Peyer's patch (tissue), 4 donors: ENCODE measurements at places on chromosomes 2 and 18. TPM values are rescaled to one million over a fixed set of nuclear protein-coding genes. Genes with fewer than 3 reads are reported as not detected.

GRCh38 chr18:9226463-9226862, 89.9 kb downstream of the ANKRD12 start:
- no peak for DNase-seq

- no peak for DNase-seq
Measured at GRCh38 chr2:11963966-11964365, 217.5 kb downstream of the LPIN1 start.

Gene HAT1
- 19.0 TPM for total RNA-seq

- DNase-seq = no peak
Measured at GRCh38 chr2:231016566-231017230, 20.6 kb upstream of the C2orf72 start.

DNA sequence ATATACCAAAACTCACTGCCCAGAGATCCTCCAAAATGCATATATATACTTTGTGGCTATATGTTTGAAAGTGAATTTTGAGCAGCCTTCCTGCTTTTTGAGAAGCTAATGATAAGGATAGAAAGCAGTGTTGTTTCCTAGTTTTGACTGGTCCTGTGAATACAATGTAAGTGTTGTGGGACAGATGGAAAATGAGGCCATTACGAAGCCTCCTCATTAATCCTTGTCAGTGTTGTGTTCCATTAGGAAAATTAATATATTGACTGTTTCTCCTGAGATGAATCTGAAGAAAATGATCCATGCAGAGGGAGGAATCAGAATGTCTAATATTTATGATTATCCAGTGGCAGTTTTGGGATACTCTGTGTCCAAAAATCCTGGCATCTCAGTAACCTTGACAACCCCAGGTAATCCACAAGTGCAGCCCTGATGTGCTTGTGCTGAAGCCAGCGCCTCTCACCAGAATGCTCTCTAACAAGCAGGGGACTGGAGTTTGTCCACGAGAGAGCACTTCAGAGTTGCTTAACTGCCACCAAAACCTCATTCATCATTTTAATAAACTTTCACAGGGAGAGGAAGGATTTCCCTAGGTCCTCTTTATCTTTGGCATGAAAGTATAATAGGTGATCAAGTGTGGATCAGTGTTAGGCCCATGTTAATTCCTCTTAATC, 418.6 kb downstream of the CMPK2 start:
- DNase-seq = no peak

Gene TRABD2A
- total RNA-seq = 53.6 TPM

DNA sequence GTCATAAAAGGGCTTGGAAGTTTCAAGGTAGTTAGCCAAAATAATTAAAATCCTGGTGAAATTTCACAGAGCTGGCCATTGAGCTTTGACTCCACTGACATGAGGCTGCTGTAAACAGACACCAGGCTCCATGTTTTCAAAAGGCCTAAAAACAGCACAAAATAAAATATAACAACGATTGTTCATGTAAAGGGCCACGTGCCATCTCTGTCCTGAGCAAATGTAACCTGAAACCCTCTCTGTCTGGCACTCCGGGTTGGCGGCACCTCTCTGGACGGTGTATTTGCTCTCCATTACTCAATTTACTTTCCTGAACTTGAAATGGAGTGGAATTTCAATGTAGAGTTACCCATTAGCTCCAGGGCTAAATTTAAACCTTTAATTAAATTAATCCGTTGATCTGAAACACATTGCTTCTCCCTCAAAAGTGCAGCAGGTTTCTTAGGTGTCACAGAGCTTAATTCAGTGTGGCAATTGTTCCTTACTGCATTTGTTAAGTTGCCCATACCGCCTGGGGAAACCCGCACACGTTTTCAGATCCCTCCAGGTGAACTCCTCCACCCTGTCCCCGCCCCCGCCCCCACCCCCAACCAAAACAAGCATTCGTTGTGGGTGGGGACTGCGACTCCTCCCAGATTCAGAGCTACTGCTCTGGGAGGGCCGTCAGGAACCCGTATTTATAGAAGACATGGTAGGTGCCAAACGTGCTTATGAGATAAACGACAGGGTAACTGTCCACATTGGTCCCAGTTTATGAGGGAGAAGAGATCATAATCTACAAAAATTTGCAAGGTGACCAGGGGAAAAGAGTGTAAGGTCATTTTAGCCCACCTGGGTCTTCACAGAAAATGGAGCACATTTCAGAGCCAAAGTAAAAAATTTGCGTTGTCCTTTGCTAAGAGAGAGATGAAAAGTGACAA, 1.2 kb upstream of the CABLES1 start:
- DNase-seq = peak; percentile 63

DNA sequence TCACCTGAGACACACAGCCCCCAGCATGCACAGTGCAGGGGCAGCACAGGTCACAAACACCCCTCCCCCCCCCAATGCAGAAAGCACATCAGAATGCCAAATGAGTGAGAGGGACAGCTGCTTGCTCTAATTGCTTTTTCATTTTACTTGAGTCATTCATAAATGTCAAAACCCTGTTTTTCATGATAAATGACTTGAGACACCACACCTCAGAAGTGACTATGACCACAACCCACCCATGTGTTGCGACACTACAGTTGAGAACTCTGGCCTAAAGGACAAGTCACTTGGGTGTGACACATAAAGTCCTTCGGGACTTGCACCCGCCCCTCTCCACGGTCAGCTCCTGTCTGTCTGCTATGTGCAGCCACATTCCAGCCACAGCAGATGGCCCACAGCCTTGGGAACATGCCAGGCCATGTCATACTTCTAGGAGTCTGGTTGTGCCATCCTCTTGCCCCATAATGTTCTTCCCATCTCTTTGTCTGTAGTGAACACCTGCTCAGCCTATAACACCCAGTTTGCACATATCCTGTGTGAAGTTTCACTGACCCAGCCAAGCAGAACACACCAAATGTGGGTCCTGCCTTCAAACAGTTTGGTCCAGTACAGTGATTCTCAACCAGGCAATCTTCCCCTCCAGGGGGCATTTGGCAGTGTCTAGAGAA, 30.2 kb upstream of the RIOK3 start:
- DNase-seq = peak; percentile 18

- DNase-seq = no peak
Measured at GRCh38 chr2:74149570-74150319, 2.0 kb upstream of the BOLA3 start.

GRCh38 chr2:68828887-68829708, 42.1 kb downstream of the BMP10 start:
- DNase-seq = peak; percentile 88

Gene SAG
- not detected for total RNA-seq

DNA sequence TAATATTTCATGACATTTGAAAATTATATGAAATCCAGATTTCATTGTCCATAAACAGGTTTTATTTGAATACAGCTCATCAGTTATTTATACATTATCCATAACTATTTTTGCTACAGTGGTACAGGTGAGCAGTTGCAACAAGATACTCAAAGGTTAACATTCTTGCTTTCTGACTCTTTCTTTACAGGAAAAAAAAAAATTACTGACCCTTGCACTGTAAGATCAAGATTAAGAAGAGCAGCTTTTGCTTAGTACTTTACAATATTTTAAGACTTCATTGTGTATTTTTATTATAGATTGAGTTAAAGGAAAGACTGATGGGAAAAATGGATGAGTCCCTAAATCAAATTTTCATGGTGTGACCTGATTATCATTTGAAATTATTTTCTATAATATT, 11.2 kb downstream of the ETAA1 start:
- no peak for DNase-seq

- DNase-seq = no peak
Measured at GRCh38 chr2:33242845-33243244, 233.6 kb upstream of the RASGRP3 start.

- DNase-seq = no peak
Measured at GRCh38 chr2:238165288-238165921, 6.6 kb downstream of the ERFE start.

Gene MAPRE2
- 25.7 TPM for total RNA-seq

GRCh38 chr2:178152033-178152432, 39.8 kb downstream of the RBM45 start:
- DNase-seq = no peak

GRCh38 chr2:161042990-161043625, 117.1 kb upstream of the TANK start:
- no peak for DNase-seq

GRCh38 chr2:222656526-222657446, 894 bp upstream of the FARSB start:
- DNase-seq = no peak

Gene KRTCAP3
- total RNA-seq = 109 TPM

DNA sequence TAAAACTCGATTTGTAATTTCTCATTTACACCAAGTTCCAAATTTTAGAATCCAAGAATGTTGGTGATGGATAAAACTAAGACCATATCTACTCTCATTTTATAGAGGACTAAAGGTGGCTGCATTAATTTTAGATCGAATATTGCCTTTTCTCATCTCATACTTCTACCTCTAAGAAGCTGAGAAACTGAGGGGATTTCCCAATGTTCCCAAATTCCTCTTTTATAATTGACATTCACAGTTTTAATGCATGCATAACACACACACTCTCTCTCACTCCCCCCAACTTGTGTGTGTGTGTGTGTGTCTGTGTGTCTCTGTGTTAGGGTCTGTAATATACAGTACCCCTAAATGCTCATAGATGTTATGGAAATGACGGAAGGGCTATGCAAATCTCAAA, 328.8 kb upstream of the SLC14A2 start:
- no peak for DNase-seq

DNA sequence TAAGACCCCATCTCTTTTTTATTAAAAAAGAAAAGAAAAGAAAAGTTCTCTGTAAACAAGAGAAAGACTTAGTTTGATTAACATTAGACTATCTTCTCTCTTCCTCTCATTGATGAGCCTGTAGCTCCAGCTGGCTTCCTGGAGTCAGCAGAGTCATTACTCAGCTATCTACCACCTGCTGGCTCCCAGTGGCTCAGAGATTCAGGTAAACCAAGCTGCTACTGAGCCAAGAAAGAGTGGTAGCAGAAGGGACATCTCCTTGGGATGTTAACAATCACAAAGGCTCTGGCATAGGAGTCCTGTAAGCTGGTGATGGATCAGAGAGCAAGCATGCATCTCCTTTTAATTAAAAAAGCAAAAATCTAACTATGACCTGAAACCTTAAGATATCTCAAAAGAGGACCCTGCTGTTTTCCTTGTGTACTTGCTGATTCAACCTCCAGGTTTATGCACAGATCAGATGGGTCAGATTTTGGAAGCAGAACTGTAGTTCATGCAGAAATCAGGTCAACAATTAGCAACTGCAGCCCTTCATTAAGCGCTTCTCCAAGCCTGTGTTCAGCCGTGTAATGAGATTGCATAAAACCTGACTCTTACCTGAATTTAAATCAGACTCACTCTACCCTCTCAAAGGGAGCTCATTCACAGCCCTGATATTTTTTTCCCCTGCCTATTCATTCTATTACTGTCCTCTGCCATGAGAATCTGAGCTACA, 225.8 kb downstream of the RNF152 start:
- DNase-seq = no peak

Gene PXDN
- total RNA-seq = 23.8 TPM

Gene ECEL1
- total RNA-seq = not detected

GRCh38 chr2:237874585-237875161, 15.2 kb downstream of the RAMP1 start:
- DNase-seq = no peak

DNA sequence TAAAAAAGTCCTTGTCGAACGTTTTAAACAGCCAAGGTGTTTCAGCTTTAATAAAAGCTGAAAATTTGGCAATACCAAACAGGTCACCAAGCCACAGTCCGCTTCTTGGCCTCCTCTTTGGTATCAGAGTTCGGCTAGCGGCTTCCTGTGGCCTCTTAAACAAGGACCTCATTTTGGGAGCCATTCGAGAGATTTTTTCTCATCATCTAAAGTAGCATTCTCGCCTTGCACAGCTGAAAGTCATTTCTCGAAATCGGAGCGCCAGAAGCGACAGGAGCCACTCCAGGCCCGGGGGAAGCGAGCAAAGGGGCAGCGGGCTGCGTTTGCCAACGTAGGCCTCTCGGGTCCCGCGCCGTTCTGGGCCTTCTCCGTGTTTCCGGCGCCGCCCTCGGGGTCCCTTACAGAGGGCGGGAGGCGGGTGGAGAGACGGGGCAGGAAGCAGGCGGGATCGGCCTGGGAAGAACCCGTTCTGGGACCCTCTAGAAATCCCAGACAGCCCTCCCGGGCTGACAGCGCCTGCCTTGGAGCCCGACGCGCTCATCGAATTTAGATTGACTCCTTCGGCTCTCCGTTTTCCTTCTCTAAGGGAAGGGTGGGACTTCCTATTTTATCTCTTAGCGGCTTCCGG, 522 bp upstream of the ZNF407 start:
- peak; percentile 77 for DNase-seq

Gene EFR3B
- total RNA-seq = 0.83 TPM

DNA sequence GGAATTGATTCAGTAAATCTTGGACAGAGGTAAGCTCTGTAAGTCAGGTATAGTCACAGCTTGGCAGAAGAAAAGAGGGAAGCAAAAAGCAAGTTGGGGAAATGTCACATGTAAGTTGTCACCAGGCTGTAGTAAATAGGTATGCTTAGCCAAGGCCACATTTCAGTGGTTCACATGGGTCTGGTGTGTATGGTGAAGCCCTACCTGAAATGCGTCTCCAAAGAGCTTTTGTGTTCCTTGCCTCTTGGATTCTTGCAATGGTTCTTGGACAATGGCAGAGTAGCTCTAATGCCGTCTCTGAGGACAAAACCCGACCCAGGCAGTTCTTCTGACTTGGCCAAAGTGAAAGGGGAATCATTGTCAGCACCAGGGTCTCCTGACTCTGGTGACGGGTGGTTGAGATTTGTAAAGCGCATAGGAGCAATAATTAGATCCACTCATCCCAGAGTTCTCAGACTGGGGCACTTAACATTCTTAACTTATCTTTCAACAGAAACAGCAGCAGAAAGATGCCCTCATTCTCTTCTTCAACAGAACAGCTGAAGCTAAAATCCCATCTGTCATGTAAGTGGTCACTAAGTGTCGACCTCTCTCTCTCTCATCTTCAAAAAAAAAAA, 34.4 kb upstream of the RPL37A start:
- no peak for DNase-seq

Gene FIGN
- 1.3 TPM for total RNA-seq

- no peak for DNase-seq
Measured at GRCh38 chr2:110876167-110876999, 144.0 kb downstream of the ACOXL start.

DNA sequence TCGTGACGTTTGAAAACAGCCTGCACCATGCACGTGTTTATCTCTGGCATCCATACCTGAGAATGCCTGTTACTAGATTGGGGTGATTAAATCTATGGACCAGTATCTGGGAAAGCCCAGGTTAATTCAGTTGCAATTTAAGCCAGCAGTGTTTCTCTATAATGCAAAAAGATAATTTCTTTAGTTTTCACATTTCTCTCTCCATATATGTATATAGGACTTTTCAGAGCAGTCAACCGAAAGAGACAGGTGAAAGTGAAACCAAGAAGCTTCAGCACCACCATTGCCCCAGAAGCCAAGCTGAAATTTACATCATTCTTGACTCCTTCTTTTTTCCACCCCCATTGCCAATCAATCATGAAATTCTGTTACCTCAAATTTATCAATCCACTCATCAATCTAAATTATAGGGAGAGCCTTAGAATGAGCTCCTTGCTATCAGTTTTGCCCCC, 2.7 kb upstream of the LRP2 start:
- DNase-seq = no peak

GRCh38 chr2:185279999-185280398, 458.6 kb upstream of the FSIP2 start:
- no peak for DNase-seq
